ENCODE measurements at places on chromosomes 16 and 17.

DNA sequence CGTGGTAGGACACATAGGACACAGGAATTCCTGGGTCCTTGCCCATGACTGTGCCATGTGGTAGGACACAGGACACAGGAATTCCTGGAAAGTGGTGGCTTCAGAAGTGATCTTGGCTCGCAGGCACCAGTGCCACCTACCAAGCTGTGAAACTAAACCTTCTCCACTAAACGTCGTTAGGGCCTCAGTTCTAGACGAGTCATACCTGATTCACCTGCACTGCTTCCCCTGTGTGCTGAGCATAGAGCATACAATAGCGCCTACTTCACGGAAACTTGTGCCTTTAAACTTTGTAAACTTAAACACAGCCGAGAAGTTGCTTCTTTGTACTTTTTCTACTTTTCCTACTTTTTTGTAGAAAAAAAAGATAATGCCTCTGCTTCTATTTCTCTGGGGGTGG lies 4.8 kb downstream of the SOX8 start:
- no peak for DNase-seq

DNA sequence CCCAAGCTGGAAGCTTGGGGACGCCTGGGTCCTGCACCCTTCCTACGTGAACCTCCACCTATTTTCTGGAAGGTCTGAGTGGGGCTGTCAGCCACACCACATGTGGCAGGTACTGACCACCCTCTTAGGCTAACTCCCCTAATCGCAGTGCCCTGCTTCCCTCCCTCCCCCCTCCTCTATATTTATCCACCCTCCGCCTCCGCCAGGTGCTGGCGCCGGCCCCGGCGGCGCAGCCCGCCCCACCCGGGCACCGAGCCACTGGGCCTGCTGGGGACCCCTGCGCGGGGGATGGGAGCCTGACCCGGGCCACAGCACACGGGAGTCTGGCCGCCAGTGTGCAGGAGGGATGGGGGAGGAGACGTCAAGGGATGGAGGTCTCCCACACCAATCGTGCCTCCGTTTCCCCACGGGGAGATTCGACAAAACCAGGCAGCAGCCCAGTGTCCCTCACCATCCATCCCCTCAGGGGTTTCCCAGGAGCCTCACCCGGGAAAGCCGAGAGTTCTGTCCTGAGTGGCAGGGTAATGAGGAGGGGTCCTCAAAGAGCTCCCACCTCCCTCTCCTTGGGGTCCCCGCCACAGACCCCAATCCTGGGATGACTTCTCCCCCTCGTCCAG lies 1.3 kb downstream of the PLEKHH3 start:
- no peak for DNase-seq

DNA sequence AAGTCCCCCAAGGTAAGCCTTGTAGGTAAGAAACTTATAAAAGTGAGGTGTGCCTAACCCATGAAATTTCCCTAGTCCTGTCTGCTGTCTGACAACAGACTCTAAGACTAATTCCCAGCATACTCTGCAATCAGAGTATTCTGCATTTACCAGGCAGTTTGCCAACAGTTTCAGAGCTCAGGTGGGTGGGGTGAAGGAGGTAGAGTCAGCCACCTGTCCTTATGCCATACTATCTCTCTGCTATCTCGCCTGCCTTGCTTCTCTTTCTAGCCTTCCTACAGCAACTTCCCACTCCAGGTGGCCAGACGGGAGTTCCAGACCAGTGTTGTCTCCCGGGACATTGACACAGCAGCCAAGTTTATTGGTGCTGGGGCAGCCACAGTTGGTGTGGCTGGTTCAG lies 2.3 kb downstream of the ATP5MC1 start:
- no peak for DNase-seq

DNA sequence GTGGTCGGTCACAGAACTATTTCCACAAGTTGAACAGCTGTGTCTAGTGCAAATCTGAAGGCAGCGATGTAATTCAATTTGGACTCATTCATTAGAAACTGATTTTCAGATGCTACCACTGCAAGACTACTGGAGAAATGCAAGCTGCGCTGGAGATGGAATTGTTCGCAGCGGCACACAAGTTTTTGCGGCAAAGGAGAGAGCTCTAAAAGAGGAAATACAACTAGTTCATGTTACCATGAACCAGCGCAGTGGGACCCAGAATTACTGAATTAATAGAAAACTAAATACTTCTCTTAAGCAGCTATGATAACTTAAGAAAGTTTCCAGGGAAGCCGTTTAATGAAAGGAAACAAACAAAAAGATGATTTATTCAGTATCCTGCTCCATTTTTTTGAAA lies 1.9 kb downstream of the CREBBP start:
- no peak for DNase-seq

GRCh38 chr16:1903845-1904840 lies 14.1 kb downstream of the HS3ST6 start:
- DNase-seq = no peak

DNA sequence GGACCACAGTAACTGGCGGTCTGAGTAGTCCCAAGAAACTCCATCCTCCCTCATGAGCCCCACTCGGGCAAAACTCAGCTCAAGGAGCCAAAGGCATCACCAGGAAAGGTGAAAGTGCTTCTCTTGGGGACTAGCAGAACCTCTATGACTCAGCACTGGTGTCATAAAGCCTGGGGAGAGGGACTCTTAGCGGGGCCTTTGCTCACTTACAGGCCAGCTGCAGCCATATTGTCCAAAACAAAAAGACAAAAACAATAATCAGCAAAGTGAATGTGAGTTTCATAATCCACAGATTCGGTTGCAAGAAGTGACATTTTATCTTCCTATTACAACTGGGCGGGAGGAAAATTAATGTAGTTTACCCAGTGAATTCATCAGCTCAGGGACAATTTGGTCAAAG lies at the start of gene TEKT5:
TSS of gene TEKT5 (minus strand) at position 101 of the 400 bp plus-strand sequence. CDS start at position 44, 57 bp downstream.
- DNase-seq = no peak

DNA sequence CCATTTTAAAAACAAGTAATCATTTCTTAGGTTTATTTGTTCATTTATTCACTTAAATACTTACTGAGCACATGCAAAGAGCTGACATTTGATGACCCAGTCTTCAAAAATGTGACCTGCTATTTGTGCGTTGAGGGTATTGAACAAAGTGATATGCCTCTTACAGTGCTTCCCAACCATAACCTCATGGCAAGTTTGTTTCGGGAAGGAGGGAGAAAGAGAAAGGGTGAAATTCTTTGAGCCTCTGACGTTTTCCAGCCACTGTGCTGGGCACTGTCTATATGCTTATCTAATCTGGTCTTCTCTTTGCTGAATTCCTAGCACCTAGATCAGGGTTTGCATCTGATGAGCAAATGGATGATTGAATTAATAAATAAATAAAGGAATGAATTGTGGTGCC lies 479.1 kb downstream of the HAPSTR1 start:
- no peak for DNase-seq

DNA sequence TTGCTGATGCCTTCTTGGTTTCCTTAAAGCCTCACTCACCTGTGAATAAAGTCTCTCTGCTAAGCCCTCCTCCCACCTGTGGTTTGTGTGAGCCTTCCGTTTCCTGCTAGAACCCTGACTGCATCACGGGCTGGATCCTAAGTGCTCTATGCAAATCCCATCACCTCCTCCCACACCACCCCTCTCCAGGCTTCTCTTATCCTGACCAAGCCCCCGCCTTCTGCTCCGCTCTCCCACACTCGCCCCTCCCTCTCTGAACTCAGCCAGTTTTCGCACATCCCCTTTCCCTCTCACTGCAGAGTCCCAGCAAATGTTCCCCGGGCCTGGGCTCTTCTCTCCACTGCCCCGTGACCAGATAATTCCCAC lies 51.8 kb downstream of the PIMREG start:
- no peak for DNase-seq

DNA sequence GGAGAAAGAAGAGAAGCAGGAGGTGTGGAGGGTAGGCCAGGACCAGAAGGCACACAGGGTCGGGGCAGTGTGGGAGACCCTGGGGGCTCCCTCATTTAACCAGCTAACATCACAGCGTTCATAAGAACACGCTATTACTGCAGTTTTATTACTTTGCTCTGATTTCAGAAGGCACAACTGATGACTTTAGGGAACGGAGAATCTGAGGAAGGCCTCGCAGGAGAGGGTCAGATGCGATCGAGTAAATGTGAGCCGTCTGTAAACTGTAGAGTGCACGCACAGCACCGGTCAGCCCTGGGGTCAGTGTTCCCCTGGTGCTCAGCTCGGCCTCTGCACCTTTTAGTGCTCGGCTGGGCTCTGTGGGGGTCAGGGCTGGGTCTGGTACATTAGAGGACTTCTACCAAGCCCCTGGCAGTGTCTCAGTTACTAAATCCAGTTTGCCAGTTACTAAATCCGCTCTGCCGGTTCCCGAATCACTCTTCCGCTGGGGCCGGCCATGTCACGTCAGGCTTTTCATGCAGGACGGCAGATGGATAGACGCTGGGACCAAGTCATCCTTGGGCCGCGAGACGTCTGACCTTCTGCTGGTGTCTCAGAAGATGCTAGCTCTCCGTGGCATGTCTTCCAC lies 325.9 kb downstream of the SEC14L1 start:
- DNase-seq = no peak

GRCh38 chr17:37643118-37643766 lies at the start of gene DDX52:
Gene DDX52 (minus strand): TSS chr17:37643446. CDS start chr17:37643420, 26 bp downstream.
- DNase-seq = peak; percentile 76

DNA sequence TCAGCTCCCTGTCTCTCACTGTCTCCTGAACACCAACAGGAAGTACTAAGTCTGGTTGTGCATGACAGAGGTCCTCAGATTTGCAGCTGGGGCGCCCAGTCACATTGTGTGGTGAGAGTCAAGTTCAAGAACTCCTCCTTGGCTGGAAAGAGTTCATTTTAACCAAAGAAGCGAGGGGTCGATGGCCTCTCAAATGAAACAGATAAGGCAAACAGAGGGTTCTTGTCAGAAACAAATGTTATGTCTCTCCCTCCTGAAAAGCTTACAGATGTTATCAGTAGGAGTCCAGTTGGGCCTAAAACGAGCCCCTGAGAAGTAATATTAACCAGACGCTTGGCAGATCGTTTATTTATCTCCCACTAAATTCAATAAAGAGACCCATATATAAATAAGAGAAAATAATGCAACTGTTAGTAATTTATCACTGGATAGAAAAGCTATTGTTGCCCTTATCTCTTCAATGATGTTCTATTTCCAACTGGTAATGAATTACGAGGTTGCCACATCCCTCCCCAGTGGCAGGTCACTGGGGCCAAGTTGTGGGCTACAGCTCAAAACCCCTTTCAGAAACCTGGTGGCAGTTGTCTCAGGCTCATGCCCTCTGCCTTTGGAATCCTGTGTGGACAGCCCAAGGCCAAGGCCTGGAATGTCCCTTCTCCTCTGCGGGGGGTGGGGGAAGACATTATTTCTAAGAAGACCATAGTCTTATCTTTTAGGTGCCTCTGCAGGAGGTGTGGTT lies 307.5 kb upstream of the DYNLRB2 start:
- no peak for DNase-seq

GRCh38 chr16:4604401-4604800 lies 10.3 kb downstream of the UBALD1 start:
- DNase-seq = no peak

GRCh38 chr16:78331731-78332130 lies 232.3 kb downstream of the WWOX start:
- DNase-seq = no peak

DNA sequence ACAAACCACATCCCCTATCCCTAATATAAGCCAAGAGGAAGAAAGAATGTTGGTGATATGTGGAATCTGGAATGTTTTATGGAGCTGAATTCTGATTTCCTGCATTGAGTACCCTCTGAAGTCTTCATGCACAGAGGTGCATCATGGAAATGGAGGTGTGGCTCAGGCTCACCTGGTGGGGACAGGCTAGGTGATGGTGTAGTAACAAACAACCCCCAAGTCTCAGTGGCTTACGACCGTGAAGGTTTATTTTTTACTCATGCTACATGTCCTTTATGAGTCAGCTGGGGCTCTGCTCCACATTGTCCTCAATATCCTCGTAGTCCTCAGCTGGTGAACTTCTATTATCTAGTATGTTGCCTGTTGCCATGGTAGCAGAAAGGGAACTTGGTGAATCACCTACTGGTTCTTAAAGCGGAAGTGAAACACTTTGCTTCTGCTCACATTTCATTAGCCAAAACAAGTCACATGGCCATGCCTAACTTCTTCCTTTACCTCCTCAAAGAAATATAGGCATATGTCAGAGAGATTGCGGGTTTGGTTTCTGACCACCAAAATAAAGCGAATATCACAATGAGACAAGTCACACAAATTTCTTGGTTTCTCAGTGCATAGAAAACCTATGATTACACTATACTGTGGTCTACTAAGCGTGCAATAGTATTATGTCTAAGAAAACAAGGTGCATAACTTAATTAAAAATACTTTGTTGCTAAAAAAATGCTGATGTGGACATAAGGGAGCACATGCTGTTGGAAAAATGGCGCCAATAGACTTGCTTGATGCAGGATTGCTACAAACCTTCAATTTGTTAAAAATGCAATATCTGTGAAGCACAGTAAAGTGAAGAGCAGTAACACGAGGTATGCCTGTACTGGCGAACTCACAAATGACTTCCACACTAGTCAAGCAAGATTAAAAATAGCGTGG lies at the start of gene PMFBP1:
TSS of gene PMFBP1 (minus strand) at position 51 of the 930 bp plus-strand sequence. CDS start 947 bp downstream, outside the sequence.
- no peak for DNase-seq

- DNase-seq = no peak
Measured at GRCh38 chr16:56658327-56658875, 642 bp downstream of the MT1F start.

DNA sequence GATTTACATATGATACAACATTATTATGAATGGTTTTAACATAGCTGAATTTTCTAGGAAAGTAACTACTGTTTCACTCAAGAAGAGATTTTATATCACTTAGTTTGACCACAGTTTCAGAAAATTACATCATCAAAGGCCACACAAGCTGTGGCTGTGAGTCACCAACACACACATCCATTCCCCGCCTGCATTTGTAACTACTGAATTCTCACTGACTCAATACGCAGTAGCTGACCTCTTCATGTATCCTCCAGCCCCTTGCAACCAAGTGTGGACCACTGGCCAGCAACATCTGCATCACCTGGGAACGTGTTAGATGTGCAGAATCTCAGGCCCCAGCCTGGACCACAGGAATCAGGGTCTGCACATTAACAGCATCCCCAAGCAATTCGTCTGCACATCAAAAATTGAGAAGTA lies 197.6 kb downstream of the XYLT1 start:
- no peak for DNase-seq

GRCh38 chr16:64773184-64773583 lies 348.7 kb downstream of the CDH11 start:
- no peak for DNase-seq

DNA sequence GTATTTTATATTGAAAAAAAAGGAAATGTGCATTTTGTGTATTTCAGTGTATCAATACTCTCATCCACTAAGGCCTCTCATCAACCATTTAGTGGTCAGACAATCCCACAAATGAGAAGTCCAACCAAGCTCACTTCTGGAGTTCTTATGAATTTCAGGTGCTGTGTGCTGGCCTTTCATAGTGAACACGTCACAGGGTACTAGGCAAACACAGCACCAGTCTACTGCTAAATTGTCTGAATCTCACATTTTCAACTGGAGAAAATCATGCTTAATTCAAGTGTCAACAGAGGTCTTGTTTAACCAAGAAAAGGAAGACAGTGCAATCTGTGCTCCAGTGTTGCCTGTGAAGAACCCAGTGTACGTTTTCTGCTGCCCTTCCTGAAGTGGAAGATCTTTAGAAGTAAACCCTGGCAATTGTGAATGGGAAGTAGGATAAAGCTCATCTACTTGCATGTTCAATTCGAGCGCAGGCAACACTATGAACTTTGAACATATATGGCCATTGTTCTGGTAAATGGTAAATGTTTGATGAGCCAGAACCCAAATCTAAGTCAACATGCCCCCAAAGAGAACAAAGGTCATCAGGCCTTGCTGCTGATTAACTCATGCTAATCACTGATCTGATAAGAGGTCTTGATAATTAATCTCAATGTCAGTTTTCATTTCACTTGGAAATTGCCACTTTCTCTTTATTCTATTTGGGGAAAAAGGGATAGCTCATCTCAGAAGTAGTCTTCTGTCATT lies 439.2 kb upstream of the SOX9 start:
- DNase-seq = no peak

GRCh38 chr16:4522051-4522581 lies 16.5 kb downstream of the CDIP1 start:
- DNase-seq = no peak
